ENCODE measurements at places on chromosomes 1 and 21.

GRCh38 chr1:230772457-230773395, 25.5 kb downstream of the CAPN9 start:
- no peak for DNase-seq

- DNase-seq, result no peak
Observed at GRCh38 chr1:15205586-15206346, 41.3 kb upstream of the FHAD1 start.

DNA sequence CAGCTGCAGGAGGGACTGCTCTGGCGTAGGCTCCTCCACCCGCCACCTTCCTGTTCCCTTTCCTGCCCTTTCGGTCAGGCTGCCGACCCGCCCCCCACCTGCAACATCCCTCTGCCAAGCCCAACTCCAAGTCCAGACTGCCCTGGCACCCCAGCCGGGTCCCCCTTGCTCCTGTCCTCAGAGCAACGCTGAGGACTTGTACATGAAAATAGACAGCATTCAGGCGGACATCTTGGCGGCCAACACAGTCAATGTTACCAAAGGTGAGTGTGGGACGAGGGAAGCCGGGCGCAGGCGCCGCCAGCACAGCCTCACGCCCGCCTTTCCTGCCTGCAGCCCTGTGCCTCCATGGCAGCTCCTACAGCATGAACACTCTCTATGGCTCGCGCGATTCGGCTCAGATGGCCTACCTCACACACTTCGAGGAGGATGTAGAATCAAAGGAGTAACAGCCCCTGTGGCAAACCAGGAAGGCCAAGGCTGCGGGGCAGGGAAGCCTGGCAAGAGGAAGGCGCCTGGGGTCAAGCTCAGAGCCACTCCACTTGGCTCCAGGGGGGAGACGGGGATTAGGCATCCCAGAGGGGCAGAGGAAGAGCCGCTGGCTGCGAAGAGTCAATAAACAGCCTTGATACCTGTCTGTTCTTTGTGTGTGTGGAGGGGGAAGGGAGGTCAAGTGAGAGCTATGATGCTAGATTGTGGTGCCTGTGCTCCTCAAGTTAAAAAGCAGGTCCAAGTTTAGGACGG, 5.8 kb downstream of the RNU5D-1 start:
- no peak for DNase-seq

GRCh38 chr1:196400478-196401451, 207.5 kb downstream of the KCNT2 start:
- no peak for DNase-seq

DNA sequence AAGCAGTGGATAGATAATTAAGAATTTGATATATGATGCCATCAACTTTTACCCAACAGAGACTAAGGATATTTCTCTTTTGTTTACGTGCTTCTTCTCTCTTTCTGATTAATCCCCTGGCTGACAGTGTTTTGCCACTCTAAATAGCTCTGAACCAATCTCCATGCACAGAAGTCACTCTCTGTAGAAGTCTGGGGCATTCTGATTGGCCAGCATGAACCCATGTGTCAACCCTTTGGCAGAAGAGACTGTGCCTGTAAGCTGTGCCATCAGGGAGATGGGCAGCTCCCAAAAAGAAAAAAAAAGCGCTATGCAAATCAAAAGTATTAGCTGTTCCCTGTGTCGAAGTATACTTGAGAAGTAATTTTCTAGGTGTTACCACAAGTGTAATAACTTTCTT, 34.1 kb upstream of the NRIP1 start:
- DNase-seq, result no peak

GRCh38 chr1:160739098-160739511, at the start of gene SLAMF7:
TSS of gene SLAMF7 (plus strand) at chr1:160739247. CDS start at chr1:160739302, 55 bp downstream.
- DNase-seq, result no peak

DNA sequence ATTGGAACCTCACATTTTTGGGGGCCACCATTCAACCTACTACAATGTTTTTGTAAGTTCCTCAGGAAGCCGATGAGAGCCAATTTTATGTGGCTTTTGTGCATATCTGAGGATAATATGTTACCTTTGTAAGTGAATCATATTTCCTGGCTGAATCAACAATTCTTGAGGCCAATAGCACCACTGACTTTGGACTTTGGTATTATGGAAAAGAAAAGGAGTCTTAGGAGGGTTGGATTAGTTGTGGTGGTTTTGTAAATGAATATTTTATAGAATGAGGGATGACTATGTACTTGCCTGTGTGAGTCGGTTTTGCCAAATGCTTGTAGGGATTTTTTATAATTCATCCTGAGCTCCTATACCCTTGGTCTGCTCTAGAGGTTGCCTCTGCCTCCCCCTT, 181.5 kb upstream of the HMGB4 start:
- no peak for DNase-seq

DNA sequence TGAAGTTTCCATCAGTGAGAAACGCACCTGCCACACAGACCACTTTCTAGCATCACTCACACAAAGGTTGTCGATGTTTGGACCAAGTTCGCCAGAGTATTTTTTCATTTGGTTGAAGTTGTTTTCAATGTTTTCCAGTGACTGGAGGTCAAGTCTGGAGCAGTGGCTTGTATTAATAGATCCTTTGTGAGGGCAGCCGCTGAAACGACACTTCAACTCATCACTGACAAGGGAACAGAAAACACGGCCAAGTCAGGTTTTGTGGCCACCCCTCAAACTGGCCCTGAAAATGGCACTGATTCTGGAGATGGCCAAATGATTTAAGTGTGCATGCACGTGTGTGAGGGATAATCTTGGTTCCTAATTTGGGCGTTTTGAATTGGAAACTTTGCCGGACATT, 675.6 kb downstream of the SMYD3 start:
- no peak for DNase-seq

DNA sequence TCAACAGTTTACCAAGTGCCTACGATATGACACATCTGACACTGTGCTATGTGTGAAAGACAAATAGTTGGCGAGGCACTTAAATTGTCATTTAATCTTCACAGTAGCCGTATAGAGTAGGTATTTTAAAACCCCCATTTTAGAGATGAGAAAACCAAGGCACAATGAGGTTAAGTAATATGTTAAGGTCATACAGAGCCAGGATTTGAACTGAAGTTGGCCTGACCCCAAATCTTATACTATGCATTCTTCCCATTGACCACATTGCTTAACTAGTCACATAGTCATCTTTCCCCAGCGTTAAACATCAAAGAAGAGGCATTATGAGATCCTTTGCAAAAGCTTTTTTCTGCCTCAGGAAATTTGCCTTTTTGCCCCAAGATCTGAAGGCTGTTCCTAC, 3.9 kb downstream of the INKA2 start:
- no peak for DNase-seq

- DNase-seq, result no peak
Observed at GRCh38 chr1:69570356-69570755, 2.6 kb downstream of the LRRC7 start.

DNA sequence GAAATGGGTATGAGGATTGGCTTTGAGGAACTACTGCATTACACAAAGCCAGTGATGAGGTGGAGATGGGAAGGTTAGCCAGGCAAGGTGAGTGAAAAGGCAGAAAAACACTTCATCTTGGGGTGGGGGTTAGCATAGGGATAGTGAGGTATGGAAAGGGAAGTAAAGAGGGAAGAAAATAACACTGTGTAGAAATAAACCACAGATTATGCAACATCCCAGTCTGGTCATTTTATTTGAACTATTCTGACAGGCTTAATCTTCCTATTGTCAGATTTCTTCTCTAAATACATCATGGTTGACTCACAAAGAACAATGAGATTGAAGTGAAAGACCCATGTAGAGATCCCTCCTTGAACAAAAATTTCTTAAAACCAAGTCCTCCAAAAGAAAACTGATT, 640.2 kb downstream of the PTPRC start:
- DNase-seq, result no peak

DNA sequence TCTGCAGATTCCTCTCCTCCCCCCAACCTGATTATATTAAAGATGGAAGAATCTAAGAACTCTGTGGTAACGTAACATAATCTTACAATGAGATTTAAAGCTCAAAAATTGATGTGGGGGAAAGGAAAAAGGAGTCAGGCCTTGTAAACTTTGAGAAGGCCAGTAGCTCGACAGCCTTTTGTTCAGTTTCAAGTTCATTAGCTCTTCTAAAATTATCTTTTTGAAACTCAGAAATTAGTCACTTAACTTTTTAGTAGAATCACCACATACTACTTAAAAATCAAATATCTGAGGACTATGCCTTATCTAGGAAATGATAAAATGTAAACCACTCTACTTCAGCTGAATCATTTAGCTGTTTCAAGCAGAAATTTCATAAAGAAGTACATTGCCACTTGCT, 996.2 kb downstream of the AMY1C start:
- DNase-seq, result no peak

- DNase-seq, result no peak
Observed at GRCh38 chr1:79817031-79817560, 810.6 kb upstream of the ADGRL4 start.

- DNase-seq, result no peak
Observed at GRCh38 chr1:1437904-1438376, 2.5 kb downstream of the VWA1 start.

DNA sequence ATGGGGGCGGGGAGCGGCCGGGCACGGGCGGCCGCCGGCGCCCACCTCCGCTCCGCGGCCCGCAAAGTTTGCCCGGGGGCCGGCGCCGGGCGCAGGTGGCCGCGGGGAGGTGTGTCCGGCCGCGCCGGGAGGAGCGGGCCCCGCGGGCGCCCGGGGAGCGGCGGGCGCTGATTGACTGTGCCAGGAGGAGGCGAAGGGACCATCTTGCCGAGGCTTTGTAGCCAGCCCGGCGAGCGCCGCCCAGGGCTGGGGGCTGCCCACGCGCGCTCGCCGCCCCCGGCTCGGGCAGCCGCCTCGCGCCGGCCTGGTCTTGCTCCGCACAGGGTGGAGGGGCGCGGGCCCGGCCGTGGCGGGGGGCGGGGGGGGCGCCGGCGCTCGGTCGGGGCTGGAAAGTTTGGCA, 432 bp downstream of the EPHB2 start:
- no peak for DNase-seq
